ENCODE measurements at places on chromosomes 12 and 14.

DNA sequence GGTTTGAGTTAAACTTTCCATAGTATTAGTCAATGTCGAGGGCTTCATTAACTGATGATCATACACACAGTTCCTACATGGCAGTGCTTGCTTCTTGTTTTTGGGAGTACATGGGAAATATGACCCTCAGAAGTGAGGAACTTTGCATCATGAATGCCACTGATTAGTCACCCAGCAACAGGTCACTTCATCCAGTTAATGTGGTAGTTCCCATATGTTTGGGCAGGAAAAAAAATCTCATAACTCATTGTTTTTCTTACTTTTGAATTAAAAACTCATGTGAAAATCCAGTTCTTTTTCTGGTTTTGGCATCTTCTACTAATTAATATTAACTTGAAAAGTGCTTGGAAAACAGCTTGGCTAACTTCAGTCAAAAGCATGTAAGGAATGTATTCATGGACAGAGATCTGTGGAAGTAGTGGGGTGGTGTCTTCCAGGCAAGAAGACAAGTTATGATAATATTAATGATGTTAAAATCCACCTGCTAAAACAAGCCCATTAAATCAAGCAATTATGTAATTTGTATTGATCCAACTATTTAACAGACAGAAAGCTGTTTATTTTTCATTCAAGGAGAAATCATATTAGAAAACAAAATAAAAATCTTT lies 309.1 kb upstream of the NAV3 start:
- no peak for DNase-seq

GRCh38 chr14:67031920-67032774 lies 157.1 kb upstream of the GARIN2 start:
- no peak for DNase-seq

DNA sequence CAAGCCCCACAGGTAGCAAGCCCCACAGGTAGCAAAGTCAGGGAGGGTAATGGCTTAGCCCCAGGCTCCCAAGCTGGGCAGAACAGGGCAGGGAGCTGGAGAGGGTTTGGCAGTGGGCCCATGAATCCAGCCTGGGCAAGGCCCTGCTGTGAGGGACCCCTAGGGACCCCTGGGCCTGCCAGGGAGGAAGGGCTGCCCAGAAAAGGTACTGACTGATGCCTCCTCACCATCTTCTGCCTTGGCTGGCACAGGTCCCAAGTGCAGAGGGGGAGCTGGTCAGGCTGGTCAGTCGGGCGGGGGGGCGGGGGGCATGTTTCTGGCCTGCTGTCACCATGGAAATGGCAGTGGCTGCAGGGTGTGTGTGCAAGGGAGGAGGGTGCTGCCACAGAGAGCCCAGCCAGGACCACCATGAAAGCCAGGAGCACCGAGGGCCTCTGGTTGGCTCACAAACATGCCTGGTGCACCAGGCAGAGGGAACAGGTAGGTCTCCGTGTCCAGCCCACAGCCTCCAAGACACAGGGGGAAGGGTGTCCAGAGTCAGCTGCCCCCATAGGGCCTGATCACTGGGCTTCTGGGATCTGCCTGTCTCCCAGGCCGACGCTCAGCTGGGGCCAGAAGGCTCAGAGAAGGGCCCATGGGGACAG lies 1.5 kb upstream of the CRIP2 start:
- no peak for DNase-seq

DNA sequence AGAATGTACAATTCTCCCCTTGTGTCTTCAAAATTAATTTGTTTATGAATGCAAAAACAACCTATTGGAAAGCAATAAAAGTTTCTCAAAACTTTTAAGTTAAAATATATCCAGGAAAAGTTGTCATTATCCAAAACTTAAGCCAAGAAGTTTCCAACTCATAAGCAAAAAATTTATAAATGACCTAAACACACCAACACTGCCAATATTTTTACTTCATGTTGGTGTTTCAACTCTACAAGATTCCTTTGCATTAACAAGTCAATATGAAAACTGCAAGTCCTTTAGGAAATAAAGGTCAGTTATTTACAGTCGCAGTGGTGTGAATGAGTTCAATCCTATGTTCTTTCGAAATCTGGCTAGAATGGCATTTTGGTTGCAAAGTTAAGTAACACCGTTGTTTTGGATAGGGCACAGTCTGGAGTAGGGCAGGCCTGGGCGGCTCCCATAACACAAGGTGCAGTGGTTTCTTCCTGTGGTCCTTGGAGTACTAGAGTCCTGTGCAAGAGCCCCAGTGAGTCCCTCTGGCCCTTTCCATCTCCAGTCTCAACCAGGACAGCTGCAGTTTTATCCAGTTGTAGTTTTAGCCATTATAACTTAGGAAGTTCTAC lies 151.4 kb downstream of the MED13L start:
- DNase-seq: no peak

DNA sequence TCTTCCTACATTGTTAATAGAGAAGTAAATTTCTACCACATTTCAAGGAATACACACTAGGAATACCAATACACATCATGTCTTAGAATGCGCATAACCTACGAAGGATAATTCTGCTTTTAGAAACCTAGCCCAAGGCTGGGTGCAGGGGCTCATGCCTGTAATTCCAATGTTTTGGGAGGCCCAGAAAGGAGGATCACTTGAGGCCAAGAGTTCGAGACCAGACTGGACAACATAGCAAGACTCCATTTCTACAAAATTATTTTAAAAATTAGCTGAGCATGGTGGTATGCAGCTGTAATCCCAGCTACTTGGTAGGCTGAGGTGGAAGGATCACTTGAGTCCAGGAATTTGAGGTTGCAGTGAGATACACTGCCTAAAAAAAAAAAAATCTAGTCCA lies 206.9 kb downstream of the SOX5 start:
- no peak for DNase-seq

DNA sequence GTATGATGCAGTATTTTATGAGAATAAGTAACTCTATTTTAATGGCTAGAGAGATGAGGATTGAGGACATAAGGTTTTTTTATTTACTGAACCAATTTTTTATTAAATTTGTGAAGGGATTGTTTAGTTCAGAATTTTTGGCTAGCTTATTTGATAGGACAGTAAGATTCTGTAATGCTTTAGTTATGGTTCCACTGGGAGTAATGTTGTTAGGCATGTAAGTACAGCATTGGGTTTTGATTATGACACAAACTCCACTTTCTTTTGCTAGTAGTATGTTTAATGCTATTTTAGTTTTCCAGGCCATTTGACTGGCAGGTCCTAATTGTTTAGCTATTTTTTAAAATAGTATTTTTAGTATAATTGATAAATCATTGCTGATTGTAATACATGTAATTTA lies 33.8 kb upstream of the LRRC10 start:
- DNase-seq: no peak

- DNase-seq: no peak
These were observed 92.0 kb downstream of the EMP1 start for GRCh38 chr12:13288501-13288900.

- no peak for DNase-seq
These were observed 14.8 kb downstream of the DDX24 start for GRCh38 chr14:94066089-94066676.

DNA sequence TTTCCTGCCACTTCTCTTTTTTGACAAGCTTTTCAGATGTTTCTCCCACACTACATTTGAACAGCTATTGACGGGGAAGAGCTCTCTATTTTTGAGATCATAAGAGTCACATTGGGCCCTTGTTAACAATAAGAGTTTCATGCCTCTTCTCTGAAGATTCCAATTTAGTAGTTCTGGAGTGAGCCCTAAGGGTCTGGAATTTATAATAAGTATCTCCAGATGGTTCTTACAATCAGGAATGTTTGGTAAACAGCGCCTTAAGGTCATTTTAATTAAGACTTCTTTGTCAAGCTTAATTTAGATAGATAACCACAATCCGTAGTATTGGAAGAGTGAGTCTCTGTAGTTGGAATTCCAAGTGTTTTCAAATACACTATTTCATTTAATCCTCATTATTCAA lies 60.6 kb upstream of the HECTD1 start:
- DNase-seq: no peak

- DNase-seq: no peak
These were observed 280.2 kb downstream of the CACNA1C start for GRCh38 chr12:2332947-2333346.

Measured in NCI-H526 treated with DMSO at 0.1 percent for 48 hours (cell line).